HuH-7 (cell line): ENCODE measurements at places on chromosomes 1 and 21.

DNA sequence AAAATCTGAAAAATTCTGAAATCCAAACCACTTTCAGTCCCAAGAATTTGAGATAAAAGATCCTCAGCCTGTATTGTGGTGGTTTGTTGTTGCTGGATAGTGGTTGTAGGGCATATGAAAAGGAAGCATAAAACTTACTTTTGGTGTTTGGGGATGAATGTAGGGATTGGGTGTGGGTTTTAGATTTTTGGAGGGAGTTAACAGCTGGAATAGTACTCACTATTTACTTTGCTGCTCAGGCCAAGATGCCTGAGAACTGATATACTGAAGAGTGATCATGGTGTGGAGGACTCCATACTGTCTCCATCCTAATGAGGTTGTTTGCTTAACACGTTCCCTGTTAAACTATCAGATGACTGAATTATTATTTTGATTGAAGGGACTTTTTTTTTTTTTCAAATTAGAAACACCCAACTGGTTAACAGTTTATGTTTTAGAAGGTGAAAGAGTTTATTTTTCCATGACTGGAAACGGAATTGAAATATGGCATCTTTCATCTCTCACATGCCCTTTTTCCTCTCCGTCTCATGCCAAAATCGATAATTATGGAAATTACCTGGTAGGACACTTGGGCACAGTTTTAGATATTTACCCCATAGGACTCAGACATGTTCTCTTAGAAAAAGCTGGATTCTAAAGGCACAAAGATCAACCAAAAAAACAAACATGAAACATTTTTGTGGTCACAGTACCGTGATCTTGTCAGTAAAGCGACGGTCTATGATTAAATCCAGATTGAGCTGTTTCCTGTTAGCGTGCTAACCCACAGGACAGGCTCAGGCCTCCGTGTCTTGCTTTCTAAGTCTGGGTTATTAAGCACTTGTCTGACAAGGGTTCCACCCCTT, 37.3 kb downstream of the RGL1 start:
- DNase-seq: peak; percentile 7

DNA sequence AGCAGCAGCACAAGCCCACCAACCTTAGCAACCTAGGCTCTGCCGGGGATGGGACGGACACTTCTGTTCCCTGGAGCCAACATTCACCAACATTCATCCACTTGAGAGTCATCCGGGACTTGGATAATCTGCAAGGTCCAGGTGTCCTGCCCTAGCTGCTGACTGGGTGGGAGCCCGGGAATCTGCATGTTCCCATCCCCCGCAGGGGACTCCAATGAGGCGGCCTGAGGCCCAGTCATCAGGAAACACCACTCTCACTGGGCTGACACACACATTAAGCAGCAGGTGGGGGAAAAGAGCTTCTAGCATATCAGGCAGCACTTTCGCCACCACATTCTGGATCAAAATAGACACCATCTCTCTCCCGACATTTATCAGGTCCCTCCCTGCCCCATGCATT, 38.4 kb upstream of the CCSAP start:
- DNase-seq: no peak

DNA sequence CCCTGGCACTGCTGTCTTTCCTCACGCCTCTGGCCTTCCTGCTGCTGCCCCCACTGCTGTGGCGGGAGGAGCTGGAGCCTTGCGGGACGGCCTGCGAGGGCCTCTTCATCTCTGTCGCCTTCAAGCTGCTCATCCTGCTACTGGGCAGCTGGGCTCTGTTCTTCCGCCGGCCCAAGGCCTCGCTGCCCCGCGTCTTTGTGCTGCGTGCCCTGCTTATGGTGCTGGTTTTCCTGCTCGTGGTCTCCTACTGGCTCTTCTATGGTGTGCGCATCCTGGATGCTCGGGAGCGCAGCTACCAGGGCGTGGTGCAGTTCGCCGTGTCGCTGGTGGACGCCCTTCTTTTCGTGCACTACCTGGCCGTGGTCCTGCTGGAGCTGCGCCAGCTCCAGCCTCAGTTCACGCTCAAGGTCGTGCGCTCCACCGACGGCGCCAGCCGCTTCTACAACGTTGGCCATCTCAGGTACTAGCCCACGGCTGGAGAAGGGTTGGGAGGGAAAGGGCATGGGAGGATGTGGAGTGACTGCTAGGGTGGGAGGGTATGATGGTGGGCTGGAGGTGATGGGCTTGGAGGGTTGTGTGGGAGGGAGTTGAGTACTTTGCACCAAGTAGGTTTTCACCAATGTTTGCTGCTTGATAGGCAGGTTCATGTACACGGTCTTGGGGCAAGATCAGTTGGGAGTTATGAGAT, 18.9 kb downstream of the VANGL2 start:
- no peak for DNase-seq

GRCh38 chr1:25500694-25501093, 42.7 kb upstream of the LDLRAP1 start:
- no peak for DNase-seq

GRCh38 chr1:108113496-108113895, 86.6 kb downstream of the SLC25A24 start:
- DNase-seq: no peak

DNA sequence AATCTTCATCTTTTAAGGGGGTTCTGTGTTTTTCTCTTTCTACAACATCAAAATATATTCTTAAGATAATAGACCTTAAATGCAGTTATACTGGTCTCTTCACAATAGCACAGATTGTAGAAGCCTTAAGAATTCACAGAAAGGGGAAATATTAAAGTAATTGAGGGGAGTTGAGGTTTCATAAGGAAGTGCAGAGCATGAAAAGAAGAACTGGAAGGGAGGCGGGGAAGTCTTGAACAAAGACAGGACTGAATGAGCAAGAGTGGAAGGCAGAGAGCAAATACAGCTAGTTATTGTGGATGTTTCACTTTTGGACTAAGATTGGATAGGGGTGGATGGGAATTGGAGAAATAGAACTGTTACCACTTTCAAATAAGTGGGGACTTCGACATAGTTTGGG, 67.7 kb downstream of the PTGER3 start:
- no peak for DNase-seq

DNA sequence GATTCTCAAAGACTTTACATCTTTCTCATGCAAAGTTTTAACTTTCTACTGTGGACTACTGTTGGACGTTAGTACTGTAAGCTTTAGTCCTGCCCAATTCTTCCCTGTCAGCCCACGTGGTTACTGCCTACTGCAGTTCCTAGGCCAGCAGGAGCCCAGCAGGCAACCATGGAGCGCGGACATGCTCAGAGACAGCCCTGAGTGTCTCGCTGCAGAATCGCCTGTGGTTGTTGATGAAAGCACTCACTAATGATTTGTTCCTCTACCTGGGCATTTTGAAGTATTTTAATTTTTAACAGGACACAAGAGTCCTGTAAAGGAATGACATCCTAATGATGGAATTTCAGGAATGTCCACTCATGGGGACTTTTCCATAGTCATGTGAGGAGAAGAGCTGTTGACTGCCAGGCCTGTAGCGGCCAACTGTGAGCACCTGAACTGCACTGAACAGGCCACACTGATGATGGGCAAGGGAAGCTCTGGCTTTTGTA, 44.1 kb downstream of the PGBD5 start:
- peak; percentile 24 for DNase-seq

- no peak for DNase-seq
Measured at GRCh38 chr1:183124259-183124658, 61.8 kb upstream of the LAMC2 start.

GRCh38 chr1:182714546-182714945, 30.2 kb upstream of the RGS8 start:
- DNase-seq: no peak

GRCh38 chr1:171220581-171221054, 27.7 kb upstream of the FMO1 start:
- no peak for DNase-seq

- no peak for DNase-seq
Measured at GRCh38 chr1:184482136-184482535, 95.3 kb downstream of the C1orf21 start.

GRCh38 chr1:160047111-160047991, 15.6 kb upstream of the PIGM start:
- DNase-seq: no peak

- peak; percentile 88 for DNase-seq
Measured at GRCh38 chr1:109763646-109764415, at the start of gene EPS8L3. EPS8L3 (minus strand) TSS chr1:109763923; CDS start chr1:109761749, 2,174 bp downstream.

GRCh38 chr1:159705251-159705903, 9.0 kb downstream of the CRP start:
- no peak for DNase-seq

GRCh38 chr21:31505975-31506374, 153.5 kb upstream of the SOD1 start:
- DNase-seq: no peak

- DNase-seq: no peak
Measured at GRCh38 chr21:20527731-20528460, 470.3 kb upstream of the NCAM2 start.

DNA sequence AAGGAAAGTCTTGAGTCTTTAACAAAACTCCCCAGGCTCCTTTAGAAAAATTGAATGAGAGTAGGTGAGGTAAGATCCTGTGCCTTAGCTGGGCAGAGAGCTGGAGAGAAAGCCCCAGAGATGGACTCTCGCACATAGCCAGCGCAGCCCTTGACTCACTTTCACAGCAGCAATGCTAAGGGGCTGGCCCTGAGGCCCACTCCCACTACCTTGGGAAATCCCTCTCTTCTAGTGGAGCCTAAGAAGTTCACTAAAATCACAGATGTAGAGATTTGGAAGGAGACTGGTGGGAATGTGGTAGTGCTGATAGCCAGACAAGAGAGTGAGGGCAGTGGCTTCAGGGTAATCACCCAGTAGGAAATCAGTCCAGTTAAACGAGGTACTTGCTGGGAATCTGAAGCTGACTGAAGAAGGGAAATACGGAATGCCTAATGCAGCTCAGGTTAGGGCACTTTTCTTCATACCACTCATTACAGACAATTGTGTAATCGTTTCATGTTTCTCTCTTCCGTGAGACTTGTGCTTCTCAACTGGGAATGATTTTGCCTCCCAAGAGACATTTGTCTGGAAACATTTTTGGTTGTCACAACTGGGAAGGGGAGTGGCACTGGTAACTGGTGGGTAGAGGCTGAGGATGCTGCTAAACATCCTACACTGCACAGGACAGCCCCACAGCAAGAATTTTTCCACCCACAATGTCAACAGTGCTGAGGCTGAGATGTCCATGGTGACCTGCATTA, 42.4 kb upstream of the LRRC8C start:
- no peak for DNase-seq

DNA sequence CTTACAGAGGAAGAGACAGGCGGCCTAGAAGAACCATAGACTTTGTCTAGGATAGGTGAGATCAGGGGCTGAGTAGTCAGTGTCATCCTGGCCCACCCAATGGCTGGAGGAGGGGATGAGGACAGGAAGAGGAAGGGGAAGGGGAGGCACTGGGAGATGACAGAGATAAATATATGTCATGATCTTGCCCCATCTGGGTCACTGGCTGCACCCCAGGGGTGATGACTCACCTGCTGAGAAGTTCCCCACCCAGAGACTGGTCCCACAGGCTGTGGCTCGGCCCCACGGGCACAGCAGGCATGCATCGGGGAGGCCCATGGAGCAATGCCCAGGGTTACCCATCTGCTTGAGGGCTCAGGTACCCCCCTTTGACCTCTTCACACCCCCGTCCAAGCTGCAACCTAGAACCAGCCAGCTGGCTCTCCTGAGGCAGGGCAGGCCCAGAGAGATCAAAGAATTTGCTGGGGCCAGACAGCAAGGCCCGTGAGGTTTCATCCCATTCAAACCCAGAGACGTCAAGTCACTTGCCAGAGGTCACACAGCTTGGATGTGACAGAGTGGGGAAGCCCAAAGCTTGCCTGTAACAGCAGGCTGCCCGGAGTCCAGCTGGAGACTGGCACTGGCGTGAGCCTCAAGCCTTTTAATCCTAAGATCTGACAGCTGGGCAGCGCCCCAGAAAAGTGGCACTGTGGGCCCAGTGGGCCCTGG, 34.7 kb upstream of the CASZ1 start:
- DNase-seq: no peak

DNA sequence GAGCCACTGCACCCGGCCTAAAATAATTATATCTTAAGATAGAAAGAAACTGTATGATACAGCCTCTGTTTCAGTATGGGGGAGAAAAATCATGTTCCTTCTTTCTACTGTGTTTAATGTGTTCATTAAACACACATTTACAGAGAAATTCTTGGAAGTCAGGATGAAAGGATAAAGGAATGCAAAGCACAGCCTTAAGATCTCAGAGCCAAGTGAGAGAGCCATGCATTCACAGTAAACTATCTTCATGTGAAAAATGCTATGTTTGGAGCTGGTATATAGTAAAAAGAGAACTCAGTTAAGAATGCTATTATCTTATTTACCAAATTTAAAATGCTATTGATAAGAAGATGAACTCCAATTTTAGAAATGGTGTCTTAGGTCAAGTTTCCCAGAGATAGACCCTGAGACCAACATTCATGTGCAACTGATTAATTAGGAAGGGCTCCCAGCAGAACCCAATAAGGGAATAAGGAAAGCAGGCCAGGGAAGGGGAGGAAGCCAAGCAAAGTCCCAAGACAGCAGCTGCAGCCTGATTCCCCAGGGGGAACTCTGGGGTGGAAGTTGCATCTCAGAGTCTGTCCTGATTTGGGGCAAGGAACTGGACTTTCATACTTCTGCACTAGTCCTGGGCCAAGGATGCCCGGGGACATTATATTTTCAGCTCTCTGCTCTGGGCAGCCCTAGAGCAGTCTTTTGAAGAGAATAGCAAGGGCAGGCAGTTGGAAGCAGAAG, 130.0 kb upstream of the ZNF648 start:
- DNase-seq: no peak

GRCh38 chr1:119743776-119744597, 24.7 kb downstream of the HMGCS2 start:
- DNase-seq: peak; percentile 72

DNA sequence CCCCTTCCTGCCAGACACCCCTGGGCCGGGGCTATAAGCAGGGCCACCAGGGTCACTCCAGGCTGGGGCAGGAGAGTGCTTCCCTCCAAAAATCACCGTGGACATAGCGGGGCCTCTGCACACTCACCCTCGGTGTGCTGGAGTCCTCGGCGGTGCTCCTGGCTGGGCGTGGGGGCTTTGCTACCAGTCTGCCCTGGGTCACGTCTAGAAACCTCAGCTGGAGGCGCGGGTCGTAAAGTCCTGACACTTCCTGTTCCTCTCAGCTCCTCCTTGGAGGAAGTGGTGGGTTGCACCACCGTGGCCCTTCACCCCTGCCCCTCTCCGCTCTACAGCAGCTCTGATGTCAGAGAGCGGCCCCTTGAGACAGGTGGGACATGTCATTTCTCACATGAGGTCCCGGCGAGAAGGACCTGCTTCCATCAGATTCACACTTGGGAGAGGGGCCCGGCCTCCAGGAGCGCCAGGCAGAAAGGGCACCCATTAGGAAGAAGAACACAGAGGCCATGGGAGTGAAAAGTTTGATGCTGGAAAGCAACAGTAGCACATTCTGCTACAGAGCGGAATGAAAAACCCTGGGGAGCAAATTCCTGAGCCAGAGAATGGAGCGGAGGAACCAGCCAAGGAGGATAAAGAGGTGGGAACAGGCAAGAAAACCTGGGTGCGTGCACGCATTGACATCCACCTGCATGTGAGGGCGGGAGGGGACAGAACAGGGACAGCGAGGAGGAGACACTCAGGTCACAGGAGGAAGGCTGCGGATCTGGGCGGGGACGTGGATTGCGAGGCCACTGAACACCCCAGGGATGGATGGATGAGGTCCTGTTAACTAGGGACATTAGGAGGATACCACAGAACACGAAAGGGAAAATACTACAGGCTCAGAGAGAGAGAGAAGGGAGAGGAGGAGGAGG, at the start of gene ITGB2:
TSS of gene ITGB2 (minus strand) at position 206 of the 911 bp plus-strand sequence. CDS start 10,117 bp downstream, outside the sequence.
- DNase-seq: no peak
